Suppressor macrophage (primary cell): ENCODE measurements at places on chromosomes 5 and 9.
A peak's percentile ranks its signal among the peaks of the same experiment; 100 is the strongest.

- DNase-seq, result peak; percentile 18
Measured at GRCh38 chr5:7592910-7593309, 197.0 kb downstream of the ADCY2 start.

GRCh38 chr9:73872701-73873100 is 624.4 kb upstream of the RORB start:
- no peak for DNase-seq

DNA sequence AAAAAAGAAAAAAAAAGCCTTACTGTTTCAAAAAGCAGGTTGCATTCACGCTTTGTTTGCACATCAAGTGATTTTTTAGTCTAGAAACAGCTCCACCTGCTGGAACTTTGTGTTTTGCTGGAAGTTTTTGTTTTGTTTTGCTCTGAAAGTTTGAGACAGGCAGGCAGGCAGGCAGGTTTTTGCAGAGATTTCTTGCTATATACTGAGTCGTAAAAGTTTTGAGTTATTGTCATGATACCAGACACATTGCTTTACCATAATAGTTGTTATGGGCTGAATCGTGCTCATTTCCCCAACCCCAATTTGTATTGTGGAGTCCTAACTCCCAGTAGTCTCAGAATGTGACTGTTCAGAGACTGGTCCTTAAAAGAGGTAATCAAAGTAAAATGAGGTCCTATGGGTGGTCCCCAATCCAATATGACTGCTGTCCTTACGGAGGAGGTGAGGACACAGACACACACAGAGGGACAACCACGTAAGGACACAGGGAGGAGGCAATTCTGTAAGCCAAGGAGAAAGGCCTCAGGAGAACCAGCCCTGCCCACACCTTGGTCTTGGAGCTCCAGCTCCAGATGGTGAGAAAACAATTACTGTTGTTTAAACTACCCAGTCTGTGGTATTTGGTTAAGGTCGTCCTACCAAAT is 20.9 kb downstream of the OR2Y1 start:
- DNase-seq, result peak; percentile 9

GRCh38 chr5:111983459-111983858 is 226.5 kb upstream of the NREP start:
- no peak for DNase-seq

DNA sequence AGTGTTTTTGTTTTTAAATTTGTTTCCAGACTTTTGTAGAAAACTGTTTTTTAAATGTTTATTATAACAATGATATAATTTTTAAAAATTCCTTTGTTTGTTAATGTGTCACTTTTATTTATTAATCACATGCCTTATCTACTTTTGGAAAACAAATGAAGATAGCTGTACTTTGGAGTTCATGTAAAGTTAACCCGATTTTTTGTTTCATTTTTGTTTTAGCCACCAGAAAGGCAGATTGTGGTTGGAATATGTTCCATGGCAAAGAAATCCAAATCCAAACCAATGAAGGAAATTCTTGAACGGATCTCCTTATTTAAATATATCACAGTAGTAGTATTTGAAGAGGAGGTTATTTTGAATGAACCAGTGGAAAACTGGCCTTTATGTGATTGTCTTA is 13.1 kb downstream of the PPIP5K2 start:
- DNase-seq, result no peak
